ENCODE measurements at places on chromosomes 1 and 21.
A peak's percentile ranks its signal among the peaks of the same experiment; 100 is the strongest.

GRCh38 chr1:201020040-201020591 is 3.4 kb downstream of the KIF21B start:
- no peak for DNase-seq

GRCh38 chr1:98323906-98324358 is 337.6 kb upstream of the SNX7 start:
- no peak for DNase-seq

DNA sequence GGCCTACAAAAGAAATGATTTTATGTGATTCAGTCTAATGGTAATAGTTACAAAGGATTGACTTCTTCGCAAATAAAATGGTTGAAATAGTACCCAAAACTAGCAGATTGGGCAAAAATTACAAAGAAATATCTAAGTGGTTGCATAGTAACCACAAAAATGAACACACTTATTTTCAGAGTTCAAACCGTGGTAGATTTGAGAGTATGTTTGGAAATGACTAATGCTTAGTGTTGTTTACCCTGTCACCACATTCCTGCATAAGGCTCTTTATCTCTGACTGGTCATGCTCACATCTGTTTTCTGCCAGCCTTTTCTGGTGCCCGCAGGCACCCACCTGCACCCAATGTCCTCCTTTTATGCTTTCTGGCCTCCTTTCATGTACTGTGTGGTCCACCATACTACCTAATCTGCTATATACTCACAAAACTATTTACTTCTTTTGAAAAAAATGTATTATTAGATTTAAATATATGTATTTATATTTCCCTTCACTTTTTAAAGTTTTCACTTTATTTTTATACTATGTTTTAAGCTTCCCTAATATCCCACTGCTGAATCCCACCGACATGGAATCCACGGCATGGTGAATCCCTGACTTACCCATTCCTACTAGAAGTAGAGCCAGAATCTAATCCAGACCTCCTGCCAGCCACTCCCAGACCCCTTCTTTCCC is 30.3 kb downstream of the PTPRC start:
- no peak for DNase-seq

- no peak for DNase-seq
Observed at GRCh38 chr1:203000217-203000944, 6.8 kb upstream of the TMEM183A start.

- DNase-seq = no peak
Observed at GRCh38 chr1:226185141-226186036, 1.2 kb downstream of the ACBD3 start.

DNA sequence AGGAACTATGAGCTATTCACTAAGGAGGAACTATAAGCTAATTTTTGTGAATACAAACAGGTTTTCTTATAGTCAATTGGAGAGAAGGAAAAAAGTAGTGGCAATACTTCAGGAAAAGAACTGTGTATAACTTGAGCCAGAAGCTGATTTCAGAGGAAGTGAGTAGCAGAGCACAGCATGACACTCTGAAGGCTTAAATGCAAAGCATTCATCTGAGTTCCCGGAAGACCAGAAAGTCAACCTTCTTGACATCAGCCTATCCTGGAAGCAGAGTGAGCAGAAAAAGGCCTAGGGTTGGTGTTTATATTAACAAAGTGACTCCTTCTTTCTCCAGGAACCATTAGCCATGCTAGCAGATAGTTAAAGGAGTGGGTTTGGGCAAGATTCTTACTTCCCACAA is 545.2 kb downstream of the MRPL39 start:
- DNase-seq = no peak

DNA sequence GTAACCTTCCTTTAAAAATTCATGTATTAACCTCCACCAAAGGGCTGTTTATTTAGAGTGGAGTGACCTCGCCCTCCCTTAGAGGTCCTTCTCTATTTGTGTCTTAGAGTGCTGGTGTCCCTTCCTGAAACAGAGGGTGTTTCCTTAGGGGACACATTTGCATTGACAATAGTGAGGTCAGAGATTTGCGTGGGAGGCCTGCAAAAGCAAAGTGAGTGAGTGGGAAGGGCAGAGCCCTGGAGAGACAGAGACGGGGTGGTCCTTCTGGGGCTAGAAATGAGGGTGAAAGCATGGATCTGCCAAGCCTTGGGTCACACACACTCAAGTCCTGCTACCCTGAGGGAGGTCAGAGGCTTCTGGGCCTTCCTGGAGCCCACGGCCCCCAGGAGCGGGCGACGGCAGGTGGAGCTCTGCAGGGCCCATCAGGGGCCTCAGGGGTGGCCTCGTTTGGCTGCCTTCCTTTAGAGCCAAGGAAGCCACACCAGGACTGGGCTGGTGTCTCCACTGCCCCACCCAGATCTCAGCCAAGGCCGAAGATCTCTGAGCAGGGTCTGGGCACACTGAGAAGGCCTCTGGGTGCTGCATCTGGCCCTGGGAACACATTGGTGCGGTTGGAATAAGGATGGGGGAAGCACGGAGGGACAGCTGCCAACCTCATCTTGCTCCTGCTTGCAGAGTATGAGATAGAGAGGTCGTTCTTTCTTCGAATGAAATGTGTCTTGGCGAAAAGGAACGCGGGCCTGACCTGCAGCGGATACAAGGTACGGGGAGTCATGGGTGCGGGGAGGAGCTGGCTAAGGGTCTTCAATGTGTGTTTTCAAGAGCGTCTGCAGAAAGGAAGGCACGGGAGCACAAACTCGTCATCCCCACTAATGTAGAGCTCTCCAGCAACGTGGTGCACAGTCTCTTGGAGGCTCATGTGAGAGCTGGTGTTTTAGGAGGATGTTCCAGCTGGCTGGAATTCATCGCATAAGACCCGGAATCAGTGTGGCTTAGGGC is 23.8 kb downstream of the SIM2 start:
- no peak for DNase-seq

DNA sequence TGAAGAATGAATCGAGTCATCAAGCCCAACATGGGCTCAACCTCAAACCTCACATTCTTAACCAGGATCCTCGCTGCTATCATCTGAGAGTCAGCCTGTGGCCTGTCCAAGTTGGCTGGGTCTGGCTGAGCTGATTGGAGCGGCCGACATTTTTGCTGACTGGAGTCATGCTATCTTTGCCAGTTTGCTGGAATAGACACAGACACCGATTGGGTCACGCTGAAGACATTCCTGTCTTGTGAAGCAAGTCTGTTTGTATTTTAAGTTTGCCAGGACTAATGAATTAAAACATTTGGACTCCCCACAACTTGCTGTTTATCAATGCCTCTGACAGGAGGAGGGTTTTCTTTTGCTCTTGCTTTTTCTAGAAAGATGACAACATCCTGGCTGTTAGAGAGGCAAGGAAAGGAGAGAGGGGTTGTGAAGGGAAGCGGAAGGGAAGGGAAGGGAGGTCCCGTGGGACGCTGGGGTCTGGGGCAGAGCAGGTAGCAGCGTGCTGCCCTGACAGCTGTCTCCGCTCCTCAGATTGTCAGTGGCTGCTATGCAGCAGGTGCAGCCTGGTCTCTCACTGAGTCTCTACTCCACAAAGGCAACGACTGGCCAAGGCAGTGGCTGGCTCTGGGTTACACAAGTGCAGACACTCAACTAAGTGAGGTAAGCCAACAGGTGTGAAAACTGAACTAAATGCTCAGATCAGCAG is at the start of gene MAP3K7CL:
Gene MAP3K7CL, plus strand, starts transcription at position 375 of the 700 bp plus-strand sequence. CDS start 2,701 bp downstream, outside the sequence.
- peak; percentile 72 for DNase-seq

- no peak for DNase-seq
Observed at GRCh38 chr1:2108877-2109580, 58.8 kb downstream of the PRKCZ start.

DNA sequence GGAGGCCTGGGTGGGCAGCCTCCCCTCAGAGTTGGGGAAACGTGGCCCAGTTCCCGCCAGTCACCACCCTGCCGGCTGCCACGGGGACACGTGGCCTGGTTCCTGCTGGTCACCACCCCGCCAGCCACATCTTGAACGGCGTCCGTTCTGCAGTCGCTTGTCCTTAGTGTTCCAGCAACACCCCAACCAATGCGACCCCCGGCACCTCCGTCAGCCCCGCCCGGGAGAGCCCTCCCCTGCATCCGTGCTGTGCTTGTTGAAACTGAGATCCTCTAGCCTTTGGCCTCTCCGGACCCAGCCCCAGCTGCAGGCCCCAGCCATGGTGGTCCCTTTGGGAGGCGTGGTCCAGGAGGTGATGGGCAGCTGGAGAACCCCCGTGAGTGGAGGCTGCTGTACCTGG is 18.7 kb downstream of the PRKCZ start:
- DNase-seq = no peak

DNA sequence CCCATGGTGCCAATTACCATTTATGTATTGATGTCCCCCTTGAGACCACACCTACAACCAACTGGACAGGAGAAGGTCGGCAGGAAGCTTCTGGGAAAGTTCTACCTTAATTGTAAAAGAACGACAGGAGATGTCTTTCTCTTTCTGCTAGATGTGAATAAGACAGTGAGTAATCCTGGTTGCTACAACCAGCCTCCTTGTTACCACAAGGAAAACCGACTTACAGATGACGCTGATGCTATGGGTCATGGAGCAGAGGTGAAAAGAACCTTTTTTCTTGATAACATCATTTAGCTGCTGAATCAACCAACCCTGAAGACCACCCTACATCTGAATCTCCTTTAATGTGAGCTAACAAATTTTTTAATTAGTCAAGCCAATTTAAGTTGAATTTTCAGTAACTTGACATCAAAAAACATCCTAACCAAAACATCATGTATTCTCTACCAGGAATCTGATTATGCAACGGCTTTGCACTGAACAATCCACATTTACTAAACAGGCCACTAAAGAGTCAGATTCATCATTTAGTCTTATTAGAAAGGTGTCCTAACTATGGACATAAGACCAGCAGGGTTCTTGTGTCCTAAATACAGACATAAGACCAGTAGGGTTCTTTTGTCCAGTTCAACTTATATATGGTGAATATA is 23.0 kb downstream of the RGS2 start:
- DNase-seq = no peak

GRCh38 chr1:32099426-32099825 is 8.4 kb upstream of the KPNA6 start:
- DNase-seq = no peak

DNA sequence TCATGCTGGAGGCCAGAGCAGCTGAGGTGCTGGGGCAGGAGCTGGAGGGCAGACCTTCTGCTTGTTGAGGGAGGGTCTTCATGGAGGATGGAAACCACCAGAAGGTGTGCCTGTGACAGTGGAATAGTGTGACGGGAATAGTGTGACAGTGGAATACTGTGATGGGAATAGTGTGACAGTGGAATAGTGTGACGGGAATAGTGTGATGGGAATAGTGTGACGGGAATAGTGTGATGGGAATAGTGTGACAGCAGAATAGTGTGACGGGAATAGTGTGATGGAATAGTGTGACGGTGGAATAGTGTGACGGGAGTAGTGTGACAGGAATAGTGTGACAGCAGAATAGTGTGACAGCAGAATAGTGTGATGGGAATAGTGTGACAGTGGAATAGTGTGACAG is 325.1 kb downstream of the HHAT start:
- DNase-seq = no peak

DNA sequence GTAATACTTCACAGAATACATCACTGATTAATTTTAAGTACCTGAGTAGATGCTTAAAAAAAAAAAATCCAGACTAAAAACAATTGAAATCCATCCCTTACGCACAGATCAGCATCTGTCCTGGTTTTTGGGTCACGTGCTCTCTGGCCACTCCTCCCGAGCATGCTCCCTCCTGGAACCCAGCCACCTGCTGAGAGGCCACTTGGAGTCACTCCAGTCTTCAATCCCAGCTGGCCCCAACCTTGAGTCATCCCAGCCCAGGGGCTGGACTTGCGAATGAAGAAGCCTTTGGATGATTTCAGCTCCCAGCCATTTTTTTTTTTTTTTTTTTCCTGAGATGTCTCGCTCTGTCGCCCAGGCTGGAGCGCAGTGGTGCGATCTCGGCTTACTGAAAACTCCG is 8.9 kb downstream of the MAP1LC3C start:
- DNase-seq = peak; percentile 82

GRCh38 chr1:219298571-219299148 is 125.0 kb downstream of the LYPLAL1 start:
- DNase-seq = no peak

- no peak for DNase-seq
Observed at GRCh38 chr1:41241354-41241748, 755 bp downstream of the SCMH1 start.

DNA sequence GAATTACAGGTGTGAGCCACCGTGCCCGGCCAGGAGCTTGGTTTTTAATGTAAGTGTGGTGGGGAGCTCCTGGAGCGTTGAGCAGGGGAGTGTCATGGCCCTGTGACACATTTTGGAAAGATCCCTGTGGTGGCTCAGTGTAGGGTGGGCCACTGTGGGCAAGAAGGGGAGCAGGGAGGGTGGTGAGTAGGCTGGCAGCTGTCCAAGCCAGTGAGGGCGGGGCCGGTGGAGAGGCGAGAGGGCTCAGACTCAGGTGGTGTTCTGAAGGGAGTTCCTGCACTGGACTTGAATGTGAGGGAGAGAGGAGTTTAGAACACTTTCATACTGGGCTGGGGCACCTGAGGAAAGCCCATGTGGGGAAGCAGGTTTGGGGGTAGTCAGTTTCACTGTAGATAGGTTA is 3.1 kb upstream of the EVA1B start:
- no peak for DNase-seq
